B cell (primary cell): ENCODE measurements at places on chromosomes 6 and 20.
A peak's percentile ranks its signal among the peaks of the same experiment; 100 is the strongest.

DNA sequence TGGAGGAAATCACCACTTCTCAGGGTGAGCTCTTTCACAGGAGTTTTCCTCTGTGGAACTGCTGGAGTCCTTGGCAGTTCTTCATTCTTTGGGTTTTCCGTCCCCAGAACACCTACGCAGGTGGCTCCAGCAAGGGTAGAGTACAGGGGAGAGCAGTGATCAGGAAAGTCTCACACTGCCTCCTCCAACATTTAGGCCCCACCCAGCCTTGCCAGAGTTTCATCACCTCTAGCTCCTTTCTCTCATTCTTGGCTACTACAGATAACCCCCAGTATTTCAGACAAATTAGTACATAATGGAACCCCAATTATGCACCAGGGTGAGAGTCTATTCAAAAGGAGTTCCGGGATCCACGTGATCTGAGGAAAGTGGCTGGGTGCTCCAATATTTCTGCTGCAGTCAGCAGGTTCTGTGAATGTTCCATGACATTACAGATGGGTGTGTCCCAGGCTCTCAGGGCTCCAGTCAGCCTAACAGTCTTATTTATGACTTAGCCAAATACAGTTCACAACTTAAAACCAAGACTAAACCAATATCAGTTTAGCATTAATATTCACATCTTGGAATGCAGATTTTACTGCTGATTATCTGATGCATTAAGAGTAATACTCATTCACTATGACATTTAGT lies 44.6 kb downstream of the GPR63 start:
- no peak for DNase-seq

GRCh38 chr6:134176264-134176975 lies 124.0 kb upstream of the SLC2A12 start:
- peak; percentile 54 for DNase-seq

DNA sequence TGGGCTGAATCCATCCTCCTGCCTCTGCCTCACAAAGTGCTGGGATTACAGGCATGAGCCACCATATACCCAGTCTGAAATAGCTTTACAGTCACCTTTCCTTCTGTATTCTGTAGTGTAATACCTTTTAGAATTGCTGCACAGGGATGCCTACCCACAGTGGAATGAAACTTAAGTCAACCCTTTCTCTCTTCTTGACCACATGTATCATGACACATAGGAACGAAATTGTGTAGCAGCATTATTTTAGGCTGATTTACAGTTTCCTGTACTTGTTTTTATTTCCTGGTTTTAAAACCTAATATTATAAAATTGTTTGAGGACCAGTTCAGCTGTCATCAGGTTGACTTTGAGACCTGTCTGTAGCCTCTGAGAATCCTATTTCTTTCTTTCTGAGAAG lies 297.8 kb downstream of the ZFAND3 start:
- no peak for DNase-seq

GRCh38 chr6:137044366-137045221 lies at the start of gene IL20RA:
Gene IL20RA (minus strand): TSS chr6:137044965. CDS start chr6:137044728, 237 bp downstream.
- peak; percentile 54 for DNase-seq

- DNase-seq: no peak
Measured at GRCh38 chr6:42864602-42865001, 14.8 kb upstream of the RPL7L1 start.

DNA sequence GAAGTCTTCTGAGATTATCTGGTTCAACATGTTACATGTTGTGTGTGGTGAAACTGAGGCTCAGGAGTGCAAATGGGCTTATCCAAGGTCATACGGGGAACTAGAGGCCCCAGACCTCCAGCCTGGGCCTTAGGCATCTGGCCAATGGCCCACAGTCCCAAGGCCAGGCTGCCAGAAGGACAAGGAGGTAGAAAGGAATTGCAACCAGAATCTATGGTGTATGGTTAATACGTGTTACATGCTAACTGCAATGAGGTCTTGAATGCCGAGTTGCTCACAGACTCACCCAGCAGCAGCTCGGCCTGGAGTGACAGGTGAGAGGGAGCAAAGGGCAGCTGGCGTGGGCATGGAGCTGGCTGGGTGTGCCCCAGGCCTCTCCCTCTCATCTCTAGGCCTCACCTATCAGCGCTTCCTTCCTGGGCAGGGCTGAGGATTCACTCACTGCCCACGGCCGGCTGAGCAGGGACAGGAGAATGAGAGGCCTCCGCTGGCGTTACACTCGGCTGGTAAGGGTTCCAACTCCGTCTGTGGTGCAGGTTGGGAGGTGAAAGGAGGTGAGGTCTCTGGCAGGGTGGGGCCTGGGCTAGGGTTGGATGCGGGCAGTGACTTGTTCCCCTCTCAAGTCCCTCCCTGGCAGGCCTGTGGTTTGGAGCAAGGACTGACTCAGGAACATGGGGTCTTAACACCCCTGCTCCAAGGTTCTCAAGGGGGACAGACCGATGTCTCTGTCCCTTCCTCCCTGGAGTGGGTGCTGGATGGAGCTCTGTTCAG lies at the start of gene TLDC2:
TSS of gene TLDC2 (plus strand) at position 437 of the 771 bp plus-strand sequence. CDS start at position 474, 37 bp downstream.
- DNase-seq: no peak

DNA sequence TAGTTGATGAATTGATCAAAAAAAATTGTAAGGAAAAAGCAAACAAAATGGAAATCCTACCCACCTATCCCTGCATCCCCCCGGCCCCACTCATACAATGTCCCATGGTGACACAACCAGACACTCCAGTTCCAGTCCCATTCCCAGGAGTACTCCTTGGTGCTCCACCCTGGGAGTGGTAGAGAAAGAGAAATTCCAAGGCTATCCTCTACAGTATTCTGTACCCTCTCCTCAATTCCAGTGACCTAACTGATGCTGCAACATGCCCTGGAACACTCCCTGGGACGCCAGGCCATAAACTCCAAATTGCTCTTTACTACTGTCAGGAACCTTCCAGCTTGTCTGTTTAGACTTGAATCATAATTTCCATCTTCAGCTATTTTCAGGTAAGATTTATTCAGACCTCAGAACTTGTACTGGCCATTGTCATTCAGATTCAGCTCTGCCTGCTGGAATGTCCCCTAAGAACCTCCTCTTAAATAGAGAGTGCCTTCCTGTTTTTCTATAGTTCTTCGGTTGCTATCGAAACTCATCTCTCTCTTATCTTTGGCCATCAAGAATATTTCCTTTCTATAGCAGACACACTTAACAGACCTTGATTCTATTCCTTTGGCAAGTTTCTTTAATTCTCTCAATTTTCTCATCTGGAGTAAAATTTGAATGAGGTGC lies 8.7 kb downstream of the GPX6 start:
- no peak for DNase-seq

GRCh38 chr20:12883507-12883885 lies 125.3 kb upstream of the SPTLC3 start:
- no peak for DNase-seq

DNA sequence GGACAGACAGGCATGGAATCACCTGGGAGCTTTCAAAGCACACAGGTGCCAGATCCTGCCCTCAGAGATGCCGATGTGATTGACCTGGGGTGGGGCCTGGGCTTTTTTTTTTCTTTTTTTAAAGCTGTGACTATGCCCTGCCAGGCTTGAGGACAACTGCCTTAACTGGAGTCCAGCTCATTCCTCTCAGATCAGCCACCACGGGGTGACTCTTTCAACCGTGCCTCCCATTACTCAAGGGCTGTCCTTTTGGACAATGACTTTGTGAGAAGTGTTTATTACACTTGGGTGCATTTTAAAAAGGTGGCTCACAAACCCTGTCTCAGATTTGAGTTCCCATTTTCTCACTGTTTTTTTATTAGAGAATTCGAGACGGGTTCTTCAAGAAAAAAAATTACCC lies 57.1 kb upstream of the RALY start:
- DNase-seq: no peak

- DNase-seq: no peak
Measured at GRCh38 chr6:166420351-166420750, 37.6 kb upstream of the MPC1 start.

DNA sequence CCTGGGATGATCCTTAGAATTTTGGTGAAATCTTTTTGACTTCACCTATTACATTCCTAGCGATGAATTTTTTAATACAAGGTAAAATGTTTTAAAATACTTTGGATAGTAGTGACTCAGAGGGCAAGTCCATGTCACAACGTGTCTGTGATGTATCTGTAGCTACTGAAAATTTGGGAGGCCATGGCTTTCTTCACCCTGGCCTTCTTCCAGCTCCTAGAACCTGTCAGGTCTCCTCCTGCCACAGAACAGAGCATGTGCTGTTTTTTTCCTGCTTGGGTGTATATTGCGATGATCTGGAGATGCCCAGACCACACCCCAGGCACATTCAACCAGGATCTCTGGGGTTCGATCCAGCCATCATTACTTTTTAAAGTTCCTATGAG lies 194.4 kb downstream of the BTBD3 start:
- DNase-seq: no peak

DNA sequence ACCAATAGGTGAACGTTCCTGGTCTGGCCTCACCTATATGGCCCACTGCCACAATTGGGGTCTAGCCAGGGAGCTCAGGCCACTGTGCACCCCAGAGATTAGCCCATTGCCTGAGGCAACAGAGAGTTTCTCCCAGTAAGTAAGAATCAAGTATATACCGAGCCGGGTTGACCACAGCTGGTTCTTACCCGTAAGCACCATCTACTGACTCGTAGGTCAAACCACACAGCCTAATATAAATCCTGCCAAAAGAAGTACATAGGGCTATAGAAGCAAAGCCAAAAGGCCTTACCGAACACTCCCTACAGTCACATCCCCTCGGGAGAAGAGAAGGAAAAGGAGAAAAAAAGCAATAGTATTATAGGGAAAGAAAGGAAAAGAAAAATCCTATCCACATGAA lies 463.6 kb upstream of the GJE1 start:
- no peak for DNase-seq

GRCh38 chr6:143885116-143885515 lies 20.8 kb downstream of the ZC2HC1B start:
- no peak for DNase-seq

- no peak for DNase-seq
Measured at GRCh38 chr20:47093320-47093966, 198.8 kb downstream of the EYA2 start.

- DNase-seq: no peak
Measured at GRCh38 chr6:12026120-12026519, 14.0 kb downstream of the HIVEP1 start.

- DNase-seq: no peak
Measured at GRCh38 chr20:25035921-25036320, 22.0 kb downstream of the ACSS1 start.

DNA sequence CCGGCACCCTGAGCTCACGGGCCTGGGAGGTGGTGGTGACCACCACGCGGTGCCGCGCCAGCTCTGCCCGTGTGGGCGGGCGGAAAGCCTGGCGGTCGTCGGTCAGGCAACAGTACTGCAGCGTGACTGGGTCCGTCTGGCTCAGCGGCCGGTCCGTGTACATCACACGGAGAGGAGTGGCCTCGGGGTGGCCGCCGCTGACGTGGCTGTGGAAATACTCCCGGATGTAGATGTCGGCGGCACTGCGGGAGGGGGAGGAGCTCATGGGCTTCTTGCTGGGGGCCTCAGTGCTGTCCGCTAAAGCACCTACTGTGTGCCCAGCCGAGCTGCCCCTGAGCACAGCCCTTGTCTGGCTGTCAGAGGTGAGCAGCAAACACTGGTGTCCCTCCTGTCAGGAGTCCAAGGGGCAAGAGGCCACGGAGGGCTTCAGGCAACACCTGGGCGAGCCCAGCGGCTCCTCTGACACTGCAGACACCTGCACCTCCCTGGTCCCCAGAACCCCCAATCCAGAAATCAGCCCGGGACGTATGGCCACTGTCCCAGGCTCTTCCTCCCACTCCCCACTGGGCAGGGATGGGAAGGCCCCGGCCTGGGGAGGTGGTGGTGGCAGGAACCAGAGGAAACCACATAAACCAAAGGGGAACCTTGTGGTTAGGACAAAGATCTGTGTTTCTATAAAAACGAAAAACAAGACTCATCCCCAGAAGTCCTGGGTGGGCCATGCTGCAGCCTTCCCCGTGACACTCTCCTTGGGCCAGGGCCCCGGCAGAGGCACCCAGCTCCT lies 6.5 kb downstream of the HELZ2 start:
- DNase-seq: peak; percentile 82

GRCh38 chr20:25382704-25383370 lies 7.8 kb downstream of the ABHD12 start:
- no peak for DNase-seq

GRCh38 chr6:56690519-56691285 lies 48.0 kb upstream of the DST start:
- DNase-seq: no peak

GRCh38 chr6:37691904-37692806 lies 5.5 kb downstream of the MDGA1 start:
- peak; percentile 84 for DNase-seq

- no peak for DNase-seq
Measured at GRCh38 chr6:128403618-128404444, 116.6 kb downstream of the PTPRK start.

DNA sequence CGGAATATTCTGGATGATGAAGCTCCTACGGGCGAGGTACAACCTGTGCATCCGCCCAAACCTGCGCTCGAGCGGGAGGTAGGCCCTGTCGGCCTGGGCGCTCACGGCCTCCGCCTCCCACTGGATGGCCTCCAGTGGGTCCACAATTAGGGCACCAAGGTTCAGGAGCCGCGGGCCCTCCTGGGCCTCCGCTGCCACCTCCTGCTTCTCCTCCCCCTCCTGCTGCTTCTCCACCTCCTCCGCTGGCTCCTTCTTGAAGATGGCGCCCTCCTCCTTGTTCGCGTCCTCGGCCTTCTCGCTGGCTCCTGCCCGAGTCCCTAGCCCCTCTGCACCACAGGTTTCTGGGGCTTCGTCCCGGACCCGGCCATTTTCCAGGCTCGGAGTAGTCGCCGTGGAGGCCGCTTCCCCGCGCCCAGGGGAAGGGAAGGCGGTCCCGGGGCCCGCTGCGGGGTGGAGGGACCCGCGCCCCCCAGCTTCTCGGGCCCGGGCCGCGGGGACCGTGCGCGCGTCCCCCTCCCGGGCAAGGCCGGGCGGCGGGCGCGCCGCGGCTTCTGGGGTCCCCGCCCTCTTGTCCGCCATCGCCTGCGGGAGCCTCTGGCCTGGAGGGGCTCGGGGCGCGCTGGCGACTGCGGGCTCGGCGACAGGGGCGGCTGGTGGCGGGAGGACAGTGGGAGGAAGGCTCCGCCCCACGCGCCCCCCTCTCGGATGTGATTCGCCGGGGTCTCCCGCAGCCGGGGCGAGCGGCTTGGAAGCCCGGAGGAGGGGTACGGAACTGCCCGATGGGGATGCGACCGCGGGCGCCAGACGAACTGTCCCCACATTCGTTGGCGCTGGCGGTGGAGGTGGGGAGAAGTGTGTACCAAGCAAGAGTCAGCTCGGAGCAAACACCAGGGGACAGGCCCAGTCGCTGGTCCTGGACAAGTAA lies 17.6 kb downstream of the PLAGL2 start:
- DNase-seq: peak; percentile 35

- DNase-seq: no peak
Measured at GRCh38 chr6:43445576-43445975, 9.8 kb downstream of the DLK2 start.

DNA sequence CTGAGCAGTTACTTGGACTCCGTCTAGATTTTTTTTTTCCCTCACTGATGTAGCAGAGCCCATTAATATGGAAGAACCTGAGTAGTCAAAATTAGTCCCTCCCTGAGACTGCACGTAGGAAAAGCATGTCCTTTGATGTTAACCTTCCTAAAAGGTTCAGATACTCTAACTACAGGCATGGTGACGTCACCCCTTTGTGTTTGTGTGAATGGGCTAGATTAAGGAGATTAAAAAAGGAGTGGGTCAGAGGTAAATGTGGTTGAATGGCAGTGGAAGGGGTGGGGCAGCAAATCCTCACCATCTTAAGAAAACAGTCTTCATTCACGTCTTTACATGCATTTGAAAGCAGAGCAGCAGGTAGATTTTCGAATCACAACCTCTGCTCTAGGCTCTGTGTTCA lies 521.1 kb downstream of the TFAP2B start:
- no peak for DNase-seq
